ENCODE measurements at places on chromosomes 7 and 10.

DNA sequence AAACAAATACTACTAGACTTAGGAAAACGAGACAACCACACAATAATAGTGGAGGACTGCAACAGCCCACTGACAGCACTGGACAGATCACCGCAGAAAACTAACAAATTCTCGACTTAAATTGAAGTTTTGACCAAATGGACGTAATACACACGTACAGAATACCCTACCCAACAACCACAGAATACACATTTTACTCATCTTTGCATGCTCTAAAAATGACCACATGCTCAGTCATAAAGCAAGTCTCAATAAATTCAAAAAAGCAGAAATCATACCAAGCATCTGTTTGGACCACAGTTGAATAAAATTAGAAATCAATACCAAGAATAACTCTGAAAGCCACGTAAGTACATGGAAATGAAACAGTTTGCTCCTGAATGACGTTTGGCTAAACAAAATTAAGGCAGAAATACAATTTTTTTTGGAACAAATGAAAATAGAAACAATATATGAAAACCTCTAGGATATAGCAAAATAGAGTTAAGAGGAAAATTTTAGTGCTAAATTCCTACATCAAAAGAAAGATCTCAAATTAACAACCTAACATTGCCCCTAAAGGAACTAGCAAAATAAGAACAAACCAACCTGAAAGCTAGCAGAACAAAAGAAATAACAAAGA is 30.6 kb downstream of the MAPK8 start:
- DNase-seq = no peak

DNA sequence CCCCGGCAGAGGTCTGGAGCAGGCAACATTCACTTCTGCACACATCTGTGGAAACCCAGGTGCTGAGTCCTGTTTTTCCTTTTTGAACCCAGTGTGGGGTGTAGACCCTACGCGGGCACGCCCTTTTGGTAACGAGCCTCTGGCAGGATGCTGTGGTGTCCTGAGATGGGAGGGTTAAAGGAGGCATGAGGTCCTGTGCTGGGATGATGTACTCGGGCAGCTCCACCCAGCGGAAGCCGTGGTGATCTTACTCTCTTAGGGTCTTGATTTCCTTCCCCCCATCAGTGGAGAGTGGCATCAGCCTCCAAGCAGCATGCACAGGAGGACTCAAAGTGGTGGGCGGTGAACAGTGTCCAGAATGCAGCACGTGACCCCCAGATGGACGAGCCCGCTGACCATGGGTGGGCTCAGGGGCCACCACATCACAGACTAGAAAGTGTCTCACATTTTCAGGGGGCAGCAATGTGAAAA is 148.6 kb downstream of the DNAJB6 start:
- no peak for DNase-seq

DNA sequence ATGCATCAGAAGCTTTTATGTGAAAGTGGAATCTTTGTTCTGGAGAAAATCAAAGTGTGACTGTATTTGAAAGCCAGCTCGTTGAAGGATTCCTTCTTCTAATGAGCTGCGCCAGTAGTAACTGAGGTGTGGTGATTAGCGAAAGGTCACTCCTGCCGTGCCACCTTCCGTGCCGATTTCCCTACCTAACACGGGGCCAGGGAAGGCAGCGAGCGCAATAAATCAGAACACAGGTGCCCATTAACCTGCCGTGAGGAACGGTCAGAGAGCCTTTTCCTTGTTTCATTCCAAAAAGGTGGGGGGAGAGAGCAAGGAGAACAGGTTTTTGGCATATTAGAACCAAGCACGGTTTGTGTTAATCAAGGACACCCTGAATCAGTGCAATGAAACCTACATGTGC is 258.0 kb downstream of the CELF2 start:
- no peak for DNase-seq

DNA sequence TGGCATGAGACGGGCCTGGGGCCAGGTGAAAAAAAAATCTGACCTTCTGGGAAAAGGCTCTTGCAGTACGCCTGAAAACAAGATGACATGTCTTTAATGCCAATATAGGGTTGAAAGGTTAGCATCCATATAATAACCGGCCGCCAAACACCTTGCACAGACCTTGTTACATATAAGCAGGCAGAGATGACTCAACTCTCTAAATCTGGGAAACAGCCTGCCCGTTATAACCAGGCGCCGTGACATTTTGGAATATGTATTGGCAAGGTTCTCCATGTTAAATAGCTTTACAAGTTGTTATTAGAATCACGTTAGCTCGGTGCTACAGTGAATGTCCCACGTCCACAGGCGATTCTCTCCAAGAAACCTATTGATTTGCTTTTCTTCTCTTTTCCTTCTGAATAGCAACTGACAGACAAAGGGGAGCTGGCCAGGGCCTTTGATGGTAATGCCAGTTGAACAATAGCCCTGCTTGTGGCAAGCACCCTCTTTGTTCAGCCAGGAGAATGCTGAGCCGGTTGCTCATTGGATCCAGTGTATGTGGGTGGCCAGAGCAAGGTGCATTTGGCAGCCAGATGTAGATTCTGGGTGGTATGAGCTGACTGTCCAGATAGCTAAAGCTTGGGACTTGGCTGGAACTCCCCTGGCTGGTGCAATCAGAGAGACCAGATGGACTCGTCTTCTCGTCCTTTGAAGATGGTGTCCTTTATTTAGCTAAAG is 80.1 kb upstream of the AUTS2 start:
- DNase-seq = no peak

DNA sequence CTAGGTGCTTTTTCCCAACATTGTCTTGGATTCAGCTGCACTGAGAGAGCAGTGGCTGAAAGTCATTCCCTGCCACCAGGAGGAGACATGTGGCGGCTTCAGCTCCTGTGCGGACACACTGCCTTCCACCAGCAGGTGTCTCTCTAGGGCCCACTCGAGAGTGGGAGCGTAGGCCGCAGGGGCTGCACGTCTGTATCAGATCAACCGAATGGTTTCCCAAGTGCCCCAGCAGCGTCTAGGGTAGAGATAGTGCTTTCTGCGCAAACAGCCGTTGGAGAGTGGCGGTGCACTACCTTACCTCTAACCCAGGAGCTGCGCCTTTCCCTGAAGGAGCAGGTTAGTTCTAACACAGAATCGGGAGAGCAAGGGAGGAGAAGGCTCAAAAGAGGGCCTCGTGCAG is 31.7 kb downstream of the PAPOLB start:
- DNase-seq = no peak

- no peak for DNase-seq
These were observed 92.4 kb downstream of the WNT2 start for GRCh38 chr7:117230276-117231046.

- no peak for DNase-seq
These were observed 600.4 kb downstream of the KCNMA1 start for GRCh38 chr10:77036993-77037734.

- no peak for DNase-seq
These were observed 28.8 kb upstream of the CHST15 start for GRCh38 chr10:124122211-124122610.

- no peak for DNase-seq
These were observed 256.6 kb upstream of the SEMA3C start for GRCh38 chr7:81175275-81175940.

- no peak for DNase-seq
These were observed 52.9 kb downstream of the CYP2C9 start for GRCh38 chr10:94991243-94991888.

DNA sequence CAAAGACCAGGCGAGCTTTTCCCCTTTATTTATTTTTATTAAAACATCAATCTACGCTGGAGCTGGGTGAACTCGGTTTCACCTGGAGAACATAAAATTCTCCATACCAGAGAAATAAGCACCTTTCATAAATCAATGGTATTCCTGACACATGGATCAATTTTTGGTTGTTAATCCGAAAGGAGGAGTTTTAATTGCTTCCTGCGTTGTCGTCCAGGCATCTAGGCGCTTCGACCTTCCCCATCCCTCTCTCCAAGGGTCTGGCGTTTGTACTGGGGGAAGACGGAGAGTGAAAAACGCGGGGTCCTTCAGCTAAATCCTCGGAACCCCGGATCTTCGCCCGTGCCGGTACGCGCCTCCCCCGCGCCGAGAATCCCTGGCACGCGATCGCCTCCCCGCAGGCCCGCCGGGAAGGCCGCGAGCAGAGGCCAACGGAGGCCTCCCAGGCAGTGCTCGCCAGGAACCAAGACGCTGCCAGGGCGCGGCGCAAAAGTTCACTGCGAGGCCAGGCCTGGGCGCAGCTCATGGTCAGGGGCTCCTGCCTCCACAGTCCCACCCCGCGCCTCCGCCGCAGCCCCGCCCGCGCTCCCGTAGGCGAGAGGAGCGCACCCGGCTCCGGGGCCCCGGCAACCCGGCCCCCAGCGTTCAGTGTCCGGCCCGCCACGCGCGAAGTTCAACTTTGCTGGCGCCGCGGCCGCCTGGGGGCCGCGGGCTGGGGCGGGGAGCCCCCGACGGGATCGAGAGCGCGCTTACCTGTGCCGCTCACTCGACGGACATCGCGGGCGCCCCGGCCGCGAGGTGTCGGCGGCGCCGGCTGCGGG is 8.3 kb upstream of the EBF3 start:
- no peak for DNase-seq

- no peak for DNase-seq
These were observed 52.7 kb downstream of the PRLHR start for GRCh38 chr10:118542745-118543144.

DNA sequence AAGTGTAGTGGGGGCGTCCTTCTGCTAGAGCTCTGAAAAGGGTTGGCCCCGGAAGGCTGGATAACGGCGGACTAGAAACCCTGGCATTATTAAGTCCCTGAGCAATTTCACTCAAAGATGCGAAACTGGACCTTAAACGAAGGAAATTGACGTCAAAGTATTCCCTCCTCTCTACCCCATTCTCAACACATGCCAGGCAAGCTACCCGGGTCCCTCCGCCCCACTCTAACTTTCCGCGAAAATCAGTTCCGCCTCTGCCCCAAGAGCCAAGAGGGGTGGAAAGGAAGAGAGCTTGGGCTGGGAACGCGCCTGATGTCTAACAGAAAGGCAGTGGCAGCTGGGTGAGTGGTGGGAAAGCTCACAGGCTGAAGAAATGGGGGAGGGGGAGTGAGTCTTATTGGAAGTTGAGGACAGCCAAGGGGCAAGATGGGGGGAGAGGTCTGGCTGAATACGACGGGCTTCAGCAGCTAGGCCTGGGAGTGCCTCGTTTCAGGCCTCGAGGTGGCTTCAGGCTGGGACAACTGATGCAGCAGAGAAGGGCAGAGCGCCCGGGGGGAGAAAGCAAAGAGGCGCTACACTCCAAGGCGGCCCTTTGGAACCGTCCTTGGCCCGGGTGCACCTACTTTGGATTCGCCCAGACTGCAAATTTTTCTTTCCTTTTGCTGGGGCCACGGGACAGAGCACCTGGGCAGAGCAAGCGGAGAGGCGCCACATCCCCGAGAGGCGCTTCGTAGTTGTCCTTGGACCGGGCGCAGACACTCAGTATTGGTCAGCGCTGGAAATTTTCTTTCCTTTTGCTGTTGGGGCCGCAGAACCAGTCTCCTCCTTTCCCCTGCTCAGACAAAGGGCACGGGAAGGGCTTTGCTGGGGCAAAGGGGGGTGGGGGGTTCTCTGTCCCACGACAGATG is 2.0 kb upstream of the FEZF1 start:
- DNase-seq = no peak

- no peak for DNase-seq
These were observed 215.9 kb downstream of the HECW1 start for GRCh38 chr7:43328336-43328735.

All from activated T-helper 1 cell treated with anti-CD3 and anti-CD28 coated beads, Interleukin-2, amount 50 U/mL, for 16 hours (primary cell).